ENCODE measurements at places on chromosomes 16 and 17.
A peak's percentile ranks its signal among the peaks of the same experiment; 100 is the strongest.

DNA sequence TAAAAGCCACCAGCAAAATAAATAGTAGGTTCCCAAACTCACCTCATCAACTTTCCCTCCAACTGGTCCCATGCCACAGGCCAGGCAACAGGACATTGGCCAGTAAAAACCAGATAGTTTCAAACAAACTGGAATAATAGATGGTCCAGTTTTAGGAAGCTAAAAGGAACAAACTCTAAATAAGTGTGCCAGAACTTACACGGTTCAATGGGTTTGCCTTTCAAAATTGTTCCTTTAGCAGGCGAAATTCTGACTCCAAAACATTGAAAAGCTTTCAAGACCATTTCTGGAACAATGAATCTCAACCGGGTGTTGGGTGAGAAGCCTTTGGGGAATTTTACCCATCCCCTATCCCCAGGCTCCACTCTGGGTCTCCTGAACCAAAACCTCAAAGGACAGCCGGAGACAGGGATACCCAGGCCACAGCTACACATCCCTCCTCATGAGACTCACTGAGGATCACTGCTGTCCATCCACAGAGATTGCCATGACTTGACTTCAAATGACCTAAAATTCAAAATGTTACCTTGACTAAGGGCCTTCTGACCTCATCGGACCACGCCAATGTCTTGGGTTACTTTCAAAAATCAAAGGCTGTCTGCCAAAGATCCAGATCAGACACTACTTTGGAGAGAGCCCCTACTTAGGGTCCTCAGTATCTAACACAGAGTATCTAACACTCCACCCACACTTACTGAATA, 13.0 kb downstream of the AXIN2 start:
- no peak for DNase-seq

DNA sequence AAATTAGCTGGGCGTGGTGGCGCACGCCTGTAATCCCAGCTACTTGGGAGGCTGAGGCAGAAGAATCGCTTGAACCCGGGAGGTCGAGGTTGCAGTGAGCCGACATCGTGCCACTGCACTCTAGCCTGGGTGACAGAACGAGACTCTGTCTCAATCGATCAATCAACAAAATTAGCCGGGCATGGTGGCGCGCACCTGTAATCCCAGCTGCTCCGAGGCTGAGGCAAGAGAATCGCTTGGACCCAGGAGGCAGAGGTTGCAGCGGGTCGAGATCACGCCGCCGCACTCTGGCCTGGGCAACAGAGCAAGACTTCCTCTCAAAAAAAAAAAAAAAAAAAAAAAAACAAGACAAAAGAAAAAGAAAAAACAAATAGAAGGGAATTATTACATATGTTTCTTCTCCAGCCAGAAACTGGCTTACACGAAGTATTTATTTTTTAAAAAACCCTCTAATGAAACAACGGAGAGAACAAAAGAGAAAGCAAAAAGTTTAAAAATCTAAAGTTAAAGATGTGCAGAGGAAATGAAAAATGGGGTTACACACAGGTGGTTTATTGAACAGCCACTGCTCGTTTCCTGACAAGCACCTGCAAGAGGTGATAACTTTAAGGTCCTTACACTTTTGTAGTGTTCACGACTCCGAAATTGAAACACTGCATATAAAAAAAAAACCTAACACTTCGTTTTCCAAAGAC, 1.4 kb downstream of the SYNRG start:
- no peak for DNase-seq

- DNase-seq: peak; percentile 82
Measured at GRCh38 chr16:30051518-30051917, 14.0 kb upstream of the ALDOA start.

GRCh38 chr17:64231567-64232141, 31.4 kb downstream of the TEX2 start:
- DNase-seq: no peak

- DNase-seq: peak; percentile 80
Measured at GRCh38 chr16:12320298-12320706, 343.8 kb downstream of the SNX29 start.

GRCh38 chr17:80779961-80780380, 211.7 kb upstream of the CHMP6 start:
- peak; percentile 57 for DNase-seq

- DNase-seq: no peak
Measured at GRCh38 chr17:47852113-47852949, 1.4 kb upstream of the SP6 start.

DNA sequence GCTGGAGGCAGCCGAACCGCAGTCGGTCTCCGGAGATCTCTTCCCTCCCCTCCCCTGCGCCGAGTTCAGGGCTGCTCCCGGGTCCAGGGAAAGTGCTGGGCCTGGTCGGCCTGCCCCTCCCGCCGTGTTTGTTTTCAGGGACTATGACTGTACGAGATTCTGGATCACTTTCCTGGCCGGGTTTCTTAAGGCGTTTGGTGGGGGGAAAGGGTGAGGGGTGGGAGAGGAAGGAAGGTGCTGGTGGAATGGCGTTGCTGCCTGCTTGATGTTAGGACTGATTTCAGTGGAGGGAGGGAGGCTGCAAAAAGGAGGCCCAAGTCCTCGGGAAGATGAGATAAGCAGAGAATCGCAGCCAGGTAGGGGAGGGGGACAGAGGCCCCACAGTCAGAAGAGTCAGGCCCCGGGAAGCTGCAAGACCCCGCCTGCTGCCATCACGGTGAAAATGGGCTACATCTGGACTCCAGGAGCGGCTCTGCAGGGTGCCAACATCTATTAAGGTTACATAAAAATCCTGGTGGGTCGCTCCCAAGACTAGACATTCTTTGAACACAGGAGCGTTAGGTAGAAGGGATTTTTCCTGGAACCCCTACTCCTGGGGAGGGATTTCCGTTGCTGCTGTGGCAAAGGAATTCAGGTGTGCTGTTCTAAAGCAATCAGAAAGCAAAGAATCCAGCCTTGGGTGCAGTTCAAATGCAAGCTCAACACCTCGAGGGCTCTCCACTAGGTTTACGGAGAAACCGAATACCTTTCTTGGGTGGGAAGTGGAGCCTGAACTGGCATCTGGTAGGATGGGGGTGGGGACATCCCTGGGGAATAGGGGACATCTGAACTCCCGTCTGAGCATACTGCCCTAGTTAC, 1.2 kb downstream of the ARHGAP44 start:
- DNase-seq: no peak

DNA sequence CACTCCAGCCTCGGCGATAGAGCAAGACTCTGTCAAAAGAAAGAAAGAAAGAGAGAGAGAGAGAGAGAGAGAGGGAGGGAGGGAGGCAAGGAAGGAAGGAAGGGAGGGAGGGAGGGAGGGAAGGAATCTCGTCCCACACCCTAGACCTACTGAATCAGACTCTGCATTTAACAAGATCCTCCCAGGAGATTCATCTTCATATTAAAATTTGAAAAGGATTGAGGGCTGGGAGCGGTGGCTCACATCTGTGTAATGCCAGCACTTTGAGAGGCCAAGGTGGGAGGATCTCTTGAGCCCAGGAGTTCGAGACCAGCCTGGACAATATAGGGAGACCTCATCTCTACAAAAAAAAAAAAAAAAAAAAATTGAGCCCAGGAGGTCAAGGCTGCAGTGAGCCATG, 33.5 kb upstream of the NUFIP2 start:
- DNase-seq: no peak

- no peak for DNase-seq
Measured at GRCh38 chr17:78966123-78966813, 13.5 kb downstream of the LGALS3BP start.

- peak; percentile 54 for DNase-seq
Measured at GRCh38 chr16:1309888-1310831, 724 bp downstream of the UBE2I start.

GRCh38 chr17:17853811-17854447, 17.1 kb upstream of the SREBF1 start:
- peak; percentile 66 for DNase-seq

GRCh38 chr16:68869492-68870088, 26.3 kb downstream of the TANGO6 start:
- no peak for DNase-seq

GRCh38 chr17:13490427-13490826, 111.3 kb downstream of the HS3ST3A1 start:
- DNase-seq: no peak

DNA sequence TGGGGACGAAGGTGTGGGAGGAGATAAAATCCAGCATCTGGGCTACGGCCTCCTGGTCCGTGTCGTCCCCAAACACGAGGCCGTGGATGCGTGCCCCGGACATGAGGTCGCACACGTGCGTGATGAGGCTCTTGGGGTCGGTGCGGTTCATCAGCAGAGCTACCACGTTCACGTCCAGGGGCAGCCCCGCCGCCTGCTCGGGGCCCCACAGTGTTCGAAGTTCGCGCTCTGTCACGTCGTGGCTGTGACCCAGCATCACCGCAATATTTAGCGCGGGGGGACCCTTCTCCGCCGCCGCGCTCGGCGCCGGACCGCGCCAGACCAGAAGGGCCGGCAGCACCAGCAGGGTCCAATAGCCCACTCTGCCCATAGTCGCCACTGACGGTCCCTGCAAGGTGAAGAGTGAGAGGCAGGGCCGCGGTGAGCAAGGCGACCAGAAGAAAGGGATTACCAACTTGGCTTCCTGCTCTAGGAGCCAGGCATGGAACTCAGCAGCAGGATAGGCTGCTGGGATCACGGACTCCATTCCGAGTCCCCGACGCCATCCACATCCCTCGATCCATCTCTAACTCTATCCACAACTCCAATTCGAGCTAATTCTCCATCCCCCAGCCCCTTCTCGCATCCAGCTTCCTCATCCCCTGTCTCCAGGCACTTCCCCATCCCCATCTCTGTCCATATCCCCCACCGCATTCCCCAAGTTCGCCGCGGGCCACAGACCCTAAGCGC, 2.0 kb downstream of the GRIN2A start:
- DNase-seq: no peak

DNA sequence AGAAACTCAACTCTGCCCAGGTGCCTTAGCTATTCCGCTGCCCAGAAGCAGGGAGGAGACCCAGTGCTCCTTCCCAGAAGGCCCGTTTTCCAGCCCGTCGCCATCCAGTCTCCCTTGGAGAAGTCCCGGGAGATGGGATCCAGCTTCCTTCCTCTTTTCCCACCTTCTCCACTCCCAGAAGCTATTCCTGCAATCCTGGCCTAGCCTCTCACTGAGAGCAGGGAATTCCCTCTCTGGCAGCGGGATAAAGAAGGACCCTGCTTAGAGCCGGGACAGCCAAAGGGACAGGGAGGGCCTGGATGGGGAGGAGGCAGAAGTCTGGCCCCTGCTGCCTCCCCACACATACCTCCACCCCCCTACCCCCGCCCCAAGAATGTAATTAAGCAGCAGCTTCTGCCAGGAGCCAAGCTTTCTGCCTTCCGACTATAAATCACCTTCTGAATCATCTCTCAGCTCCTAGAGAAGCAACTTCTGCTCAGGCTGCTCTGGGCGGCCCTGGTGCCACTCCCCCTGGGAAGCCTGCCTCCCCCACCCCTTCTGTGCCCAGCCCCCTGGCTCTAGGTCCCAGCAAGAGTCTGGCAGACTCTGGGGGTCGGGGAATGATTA, 6.4 kb downstream of the WNT3 start:
- peak; percentile 73 for DNase-seq

GRCh38 chr16:11621920-11622651, 35.4 kb upstream of the LITAF start:
- DNase-seq: no peak

- DNase-seq: no peak
Measured at GRCh38 chr16:27024010-27024409, 42.7 kb upstream of the C16orf82 start.

DNA sequence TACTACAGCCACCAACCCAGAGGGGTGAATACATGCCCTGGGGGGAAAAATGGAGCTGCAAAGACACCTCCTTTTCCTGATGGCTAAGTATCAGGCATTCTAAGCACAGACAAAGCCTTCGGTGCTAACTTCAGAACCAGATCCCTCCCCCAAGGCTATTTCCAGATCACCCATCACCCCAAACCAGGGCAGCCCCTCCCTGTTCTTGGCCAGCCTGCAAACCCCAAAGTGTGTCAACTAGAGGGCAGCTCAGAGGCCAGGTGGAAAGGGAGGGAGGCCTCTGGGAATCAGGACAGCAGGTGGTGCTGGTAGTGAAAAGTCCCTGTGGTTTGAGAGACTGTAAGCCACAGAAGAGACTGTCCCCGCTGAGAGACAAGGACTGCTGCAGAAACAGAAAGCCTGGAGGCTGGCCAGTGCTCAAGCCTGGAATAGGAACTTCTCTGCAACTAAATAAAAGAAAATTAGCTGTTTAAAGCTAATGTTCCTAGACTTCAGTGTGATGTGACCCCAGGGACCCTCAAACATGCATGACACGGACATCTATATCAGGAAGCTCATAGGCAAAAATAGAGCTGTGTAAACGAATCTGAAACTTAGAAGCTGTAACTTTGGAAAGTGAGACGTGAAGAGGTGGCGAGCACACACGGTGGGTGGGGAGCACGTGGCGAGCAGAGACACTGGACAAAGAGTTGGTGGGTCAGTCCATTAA, 9.1 kb downstream of the TUBG1 start:
- peak; percentile 20 for DNase-seq

DNA sequence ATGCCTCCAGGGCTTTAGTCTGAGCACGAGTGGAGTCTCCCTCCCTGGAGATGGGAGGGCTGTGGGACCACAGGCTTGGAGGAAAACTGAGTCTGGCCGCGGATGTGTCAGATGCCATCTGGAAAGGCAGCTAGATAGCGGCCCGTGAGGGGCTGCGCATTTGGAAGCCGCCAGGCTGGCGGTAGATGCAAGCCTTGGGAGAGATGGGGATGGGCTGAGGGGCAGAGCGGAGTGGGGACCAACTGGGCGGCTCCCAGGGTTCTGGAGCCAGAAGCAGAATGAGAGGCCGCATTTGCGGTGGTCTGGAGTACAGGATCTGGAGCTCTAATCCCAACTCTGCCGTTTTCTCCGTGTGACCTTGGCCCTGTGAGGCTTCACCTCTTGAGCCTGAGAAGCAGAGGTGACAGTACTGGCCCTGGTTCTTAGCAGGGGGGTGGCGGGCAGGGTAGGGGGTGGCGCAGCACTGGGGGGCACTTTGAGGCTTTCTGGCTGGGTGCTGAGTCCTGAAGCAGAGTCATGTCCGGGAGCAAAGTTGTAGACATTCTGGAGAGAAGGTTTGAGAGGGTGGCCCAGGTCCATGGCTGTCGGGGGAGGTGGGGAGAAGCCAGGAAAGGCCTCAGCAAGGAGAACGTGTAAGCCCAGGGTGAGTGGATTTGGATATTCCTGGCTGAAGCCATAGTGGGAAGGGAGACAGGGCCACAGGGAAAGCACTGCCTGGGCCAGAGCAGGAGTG, 6.7 kb downstream of the INO80E start:
- no peak for DNase-seq

GRCh38 chr16:72835086-72835485, 212.8 kb downstream of the ZFHX3 start:
- DNase-seq: no peak

All from EL (cell line).